ENCODE measurements at places on chromosomes 12 and 14.

DNA sequence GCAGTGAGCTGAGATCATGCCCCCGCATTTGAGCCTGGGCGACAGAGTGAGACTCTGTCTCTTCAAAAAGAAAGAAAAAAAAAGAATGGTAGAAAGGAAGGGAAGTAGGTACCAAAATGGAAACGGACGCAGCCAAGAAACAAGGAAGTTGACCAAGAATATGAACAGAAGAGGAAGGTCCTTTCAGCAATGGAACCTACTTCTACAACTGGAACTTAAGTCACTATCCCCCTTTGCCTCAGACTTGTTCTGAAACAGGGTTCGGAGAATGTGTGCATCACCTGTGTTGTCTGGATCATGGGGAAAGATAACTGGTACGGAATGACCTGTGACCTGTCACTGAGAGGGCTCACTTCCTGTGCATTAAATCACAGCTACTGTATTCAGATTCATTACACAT is 43.9 kb upstream of the RNASE1 start:
- no peak for DNase-seq

GRCh38 chr12:79069009-79069408 is 204.4 kb downstream of the SYT1 start:
- DNase-seq: no peak

DNA sequence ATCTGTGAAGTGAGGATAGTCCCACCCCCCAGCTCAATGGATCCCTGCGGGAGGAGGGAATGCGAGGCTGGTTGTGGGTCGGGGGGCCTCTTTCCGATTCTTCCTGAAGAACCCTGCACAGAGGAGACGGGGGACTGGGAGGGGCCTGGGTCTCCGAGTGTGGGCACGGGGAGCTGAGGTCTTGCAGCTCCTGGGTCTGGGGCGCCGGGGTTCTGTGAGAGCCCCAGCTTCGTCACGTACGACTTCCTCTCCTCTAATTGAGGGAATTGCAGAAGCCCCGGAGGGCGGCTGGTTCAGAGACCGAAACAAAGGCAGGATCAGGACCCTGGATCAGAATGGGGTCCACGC is 66.6 kb downstream of the DIO3 start:
- no peak for DNase-seq

GRCh38 chr12:20555015-20555414 is 140.1 kb upstream of the SLCO1C1 start:
- no peak for DNase-seq

DNA sequence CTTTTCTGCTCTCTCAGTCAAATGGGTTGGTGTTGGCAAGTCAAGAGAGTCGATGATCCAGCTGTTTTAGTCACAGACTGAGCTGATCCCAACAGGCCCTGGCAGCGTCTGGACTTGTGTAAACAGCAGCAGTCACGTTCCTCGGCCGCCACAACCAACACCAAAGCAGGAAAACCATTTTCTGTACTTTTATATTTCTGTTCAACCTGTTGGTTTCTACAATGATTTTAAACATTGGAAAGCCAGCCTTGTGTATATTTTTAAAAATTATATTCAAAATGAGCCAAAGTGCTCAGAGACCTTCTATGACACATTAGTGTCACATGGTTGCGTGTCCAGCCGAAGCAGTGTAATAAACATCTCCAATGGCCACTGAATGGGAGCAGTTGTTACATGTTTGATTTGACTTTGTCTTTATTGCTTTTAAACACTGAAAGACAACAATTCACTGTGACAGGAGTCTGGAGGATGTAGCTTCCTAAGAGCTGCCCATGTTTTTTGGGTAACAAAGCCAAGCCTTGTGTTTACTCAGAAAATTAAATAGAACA is 5.9 kb upstream of the SIVA1 start:
- DNase-seq: peak; percentile 63

DNA sequence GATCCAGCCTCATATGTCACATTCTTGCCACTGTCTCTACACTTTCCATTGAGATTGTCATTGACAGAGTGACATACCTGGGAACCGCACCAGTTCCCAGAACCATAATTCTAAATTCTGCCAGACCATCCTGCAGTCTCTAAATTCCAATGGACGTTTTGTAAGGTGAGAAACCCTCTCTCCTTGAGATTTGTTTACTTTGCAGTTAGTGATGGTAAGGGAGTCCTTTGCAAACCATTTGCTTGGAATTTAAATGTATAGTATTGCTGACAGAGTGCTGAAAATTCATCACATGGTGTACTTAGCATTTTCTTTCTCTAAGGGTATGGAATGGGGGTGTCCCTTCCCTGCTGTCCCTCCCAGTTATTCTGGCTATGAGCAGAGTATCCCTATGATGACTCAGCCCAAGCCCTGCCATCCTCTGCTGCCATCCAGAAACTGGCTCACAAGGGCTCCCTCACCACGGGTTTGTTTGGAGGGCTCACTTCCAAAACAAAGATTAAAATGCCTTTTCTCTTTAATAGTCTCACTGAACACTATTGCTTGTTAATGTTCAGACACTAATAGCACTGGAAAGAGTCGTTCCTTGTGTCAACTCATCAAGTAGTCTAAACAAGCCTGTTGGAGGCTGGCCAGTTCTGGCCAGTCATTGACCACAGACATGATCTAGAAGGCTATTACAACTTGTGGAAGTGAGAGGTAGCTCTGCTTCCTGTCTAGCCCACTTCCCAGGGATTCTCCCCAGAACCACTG is 129.0 kb upstream of the HMGA2 start:
- DNase-seq: no peak

DNA sequence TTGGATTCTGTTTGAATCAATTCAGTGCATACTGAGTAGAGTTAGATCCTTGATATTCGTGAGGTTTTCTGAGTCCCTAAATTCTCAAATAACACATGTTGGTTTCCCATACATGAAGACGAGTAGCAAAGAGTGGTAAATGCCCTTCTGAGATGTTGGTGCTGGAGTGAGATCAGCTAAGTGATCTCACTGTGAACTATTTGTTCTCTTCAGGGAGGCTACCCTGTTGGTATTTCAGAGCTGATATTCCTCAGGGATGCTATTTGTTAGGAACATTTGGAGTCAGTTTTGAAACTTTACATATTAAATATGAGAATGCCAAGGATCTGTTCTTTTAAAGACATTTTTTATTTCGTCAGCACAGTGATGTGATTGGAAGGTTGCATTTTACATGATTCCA is 54.7 kb downstream of the SUSD6 start:
- DNase-seq: no peak

- DNase-seq: no peak
These were observed 407.2 kb downstream of the NOVA1 start for GRCh38 chr14:26190646-26191045.

DNA sequence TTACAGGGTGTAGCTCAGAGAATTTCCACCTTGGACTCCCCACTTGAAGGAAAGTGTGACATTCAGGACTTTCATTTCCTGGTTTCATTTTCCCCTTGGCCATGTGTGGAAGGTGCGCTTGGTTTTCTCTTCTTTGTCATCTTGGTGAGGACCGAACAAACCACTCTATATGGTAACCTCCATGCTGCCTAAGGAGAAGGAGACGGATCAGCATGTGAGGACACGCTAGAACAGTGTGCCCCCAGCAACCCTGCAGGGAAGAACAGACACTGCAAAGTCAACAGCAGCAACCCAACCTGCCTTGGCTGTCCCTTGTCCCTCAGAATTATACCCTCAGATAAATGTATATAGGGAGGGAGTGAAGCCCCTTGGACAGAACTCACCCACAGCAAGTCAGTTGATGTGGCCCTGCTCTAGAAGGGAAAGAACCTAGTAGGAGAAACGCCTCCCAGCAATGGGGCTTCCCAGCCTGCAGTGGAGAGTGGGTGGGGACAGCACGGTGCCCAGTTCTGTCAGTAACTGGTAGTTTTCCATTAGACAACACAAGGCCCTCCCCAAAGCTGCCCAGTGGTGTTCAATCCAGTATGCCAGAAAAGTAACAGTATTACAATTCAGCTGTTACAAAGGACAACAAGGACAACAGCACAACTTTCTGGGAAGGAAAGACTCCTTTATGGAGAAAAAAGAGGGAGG is 18.9 kb upstream of the COCH start:
- DNase-seq: no peak

All from NCI-H2029 (cell line).